SW 1271 (cell line): ENCODE measurements at places on chromosomes 13 and 19.

GRCh38 chr13:51806566-51806965 is 2.6 kb upstream of the DHRS12 start:
- DNase-seq, result no peak

DNA sequence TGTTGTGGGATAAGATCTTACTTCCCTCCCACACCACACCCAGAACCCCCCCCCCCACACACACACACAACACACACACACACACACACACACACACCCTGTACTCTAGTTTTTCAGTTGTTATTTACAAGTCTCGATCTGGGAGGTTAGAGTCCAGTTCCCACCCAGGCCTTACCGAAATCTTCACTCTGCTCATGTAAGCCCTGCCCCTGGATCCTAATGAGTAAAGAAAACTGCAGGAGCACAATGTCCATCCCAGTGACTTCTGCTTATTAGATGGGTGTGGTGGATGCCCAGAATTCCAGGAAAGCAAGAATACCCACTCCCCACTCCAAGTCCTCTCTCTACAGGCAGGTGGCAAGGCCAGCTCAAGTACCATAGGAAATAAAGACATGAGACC is 23.0 kb downstream of the STARD13 start:
- no peak for DNase-seq

- no peak for DNase-seq
Observed at GRCh38 chr13:111857336-111857735, 209.6 kb upstream of the SOX1 start.

GRCh38 chr13:36807616-36808015 is 11.4 kb upstream of the RFXAP start:
- DNase-seq, result no peak

DNA sequence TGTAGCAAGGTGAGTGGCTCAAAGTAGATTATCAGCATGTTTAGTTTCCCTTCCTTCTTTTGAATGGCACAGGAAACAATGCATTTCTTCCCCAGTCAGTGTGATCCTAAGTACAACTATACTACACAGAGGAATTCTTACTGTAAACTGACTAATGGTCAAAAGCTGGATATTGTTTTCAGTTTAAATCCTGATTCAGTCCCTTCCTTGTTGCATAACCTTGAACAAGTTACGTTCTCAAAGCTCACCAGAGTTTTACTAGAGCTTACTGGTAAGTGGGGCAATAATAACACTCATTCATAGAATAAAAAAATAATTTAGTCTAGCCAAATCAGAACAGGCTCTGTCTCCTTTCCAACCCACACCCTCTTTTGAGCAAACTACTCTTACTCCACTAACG is 180.1 kb downstream of the POSTN start:
- no peak for DNase-seq

DNA sequence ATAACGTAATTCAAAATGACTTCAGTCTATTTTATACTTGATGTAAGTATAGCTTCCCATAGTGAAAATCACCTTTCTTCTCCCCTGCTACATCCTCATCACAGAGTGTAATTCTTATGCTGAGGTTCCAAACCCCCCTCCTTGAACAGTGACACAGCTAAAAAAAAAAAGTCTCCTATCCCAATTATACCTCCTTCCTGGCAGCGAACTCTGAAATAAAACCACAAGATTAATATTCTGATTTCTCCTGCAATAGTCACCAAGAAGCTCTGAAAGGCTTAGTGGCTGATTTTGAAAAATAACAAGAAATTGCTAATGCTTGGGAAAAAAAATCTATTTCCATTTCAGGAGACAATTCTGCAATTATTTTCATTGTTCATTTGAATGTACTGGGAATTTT is 36.3 kb downstream of the EFNB2 start:
- DNase-seq, result no peak

DNA sequence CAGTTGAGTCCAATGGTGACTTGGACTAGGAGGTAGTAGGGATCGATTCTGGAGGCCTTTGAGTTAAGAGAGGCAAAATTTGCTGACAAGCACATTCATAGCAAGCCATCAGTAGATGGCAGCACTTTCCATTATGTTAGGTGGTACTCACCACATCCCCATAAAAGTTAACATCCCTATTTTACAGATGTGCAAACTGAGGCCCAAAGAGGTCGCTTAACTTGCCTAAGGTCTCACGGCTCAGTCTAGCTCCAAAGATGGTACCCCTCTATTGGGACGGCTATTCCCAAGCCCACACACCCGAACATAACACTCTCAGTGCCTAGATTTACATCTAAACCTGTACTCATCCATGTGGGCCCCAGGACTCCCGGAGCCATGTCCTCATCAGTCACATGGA is 21.5 kb upstream of the FOSB start:
- DNase-seq, result peak; percentile 36

GRCh38 chr19:4831304-4831978 is at the start of gene TICAM1:
Gene TICAM1 (minus strand): TSS chr19:4831712. CDS start chr19:4818377, 13,335 bp downstream.
- peak; percentile 30 for DNase-seq

GRCh38 chr19:48746738-48747575 is at the start of gene IZUMO1:
Gene IZUMO1 (minus strand): TSS chr19:48746909. CDS start chr19:48745859, 1,050 bp downstream.
- no peak for DNase-seq

DNA sequence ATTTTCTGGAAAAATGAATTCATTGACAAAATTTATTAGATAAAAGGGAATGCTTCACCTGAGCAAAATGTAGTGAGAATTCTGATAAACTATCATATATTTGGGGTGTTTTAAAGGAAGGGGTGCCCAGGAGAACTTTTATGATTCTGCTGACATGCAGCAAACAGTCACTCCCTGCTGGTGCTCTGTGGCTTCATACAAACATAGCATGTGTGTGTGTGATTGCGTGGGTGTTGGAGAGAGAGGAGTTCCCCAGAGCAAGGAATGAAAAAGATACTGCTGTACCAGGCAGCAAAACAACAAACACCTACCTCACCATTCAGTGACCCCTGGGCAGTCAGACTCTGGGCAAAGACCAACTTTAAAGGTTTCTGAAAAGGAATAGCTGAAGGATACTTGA is 546.7 kb downstream of the RFC3 start:
- DNase-seq, result no peak

DNA sequence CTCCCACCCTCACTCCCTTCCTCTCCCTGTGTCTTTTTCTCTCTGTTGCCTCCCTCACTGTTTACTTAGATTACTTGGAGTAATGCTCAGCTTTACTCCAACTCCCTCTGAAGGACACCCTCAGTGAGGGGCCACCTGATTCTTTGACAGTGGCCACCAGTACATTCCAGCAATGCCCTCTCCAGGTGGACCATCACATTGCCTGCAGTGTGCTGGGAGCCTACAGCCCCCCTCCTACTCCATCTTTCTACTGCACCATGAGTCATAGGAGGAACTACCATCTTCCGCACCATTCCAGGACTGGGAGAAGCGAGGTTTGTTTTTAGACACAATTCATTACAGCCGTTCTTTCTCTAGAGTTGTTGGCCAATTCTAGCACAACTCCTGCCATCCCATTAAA is 96.6 kb upstream of the POSTN start:
- no peak for DNase-seq

DNA sequence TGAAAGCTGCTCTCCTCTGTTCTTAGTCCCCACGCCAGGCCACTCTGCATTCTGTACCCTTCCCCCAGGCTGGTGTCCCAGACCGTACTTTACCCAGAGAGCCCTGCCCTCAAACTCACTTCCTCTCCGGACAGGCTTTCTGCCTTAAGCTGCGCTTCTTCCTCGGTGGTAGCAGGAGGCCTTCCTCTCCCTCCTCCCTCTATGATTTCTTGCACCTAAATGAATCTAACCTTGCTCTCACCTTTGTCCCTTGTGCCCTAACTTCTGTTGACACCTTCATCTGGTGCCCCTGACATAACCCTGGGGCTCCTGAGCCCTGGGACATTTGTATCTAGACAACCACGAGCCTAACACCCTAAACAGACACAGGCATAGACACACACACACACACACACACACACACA is 29.6 kb upstream of the CEACAM21 start:
- no peak for DNase-seq

DNA sequence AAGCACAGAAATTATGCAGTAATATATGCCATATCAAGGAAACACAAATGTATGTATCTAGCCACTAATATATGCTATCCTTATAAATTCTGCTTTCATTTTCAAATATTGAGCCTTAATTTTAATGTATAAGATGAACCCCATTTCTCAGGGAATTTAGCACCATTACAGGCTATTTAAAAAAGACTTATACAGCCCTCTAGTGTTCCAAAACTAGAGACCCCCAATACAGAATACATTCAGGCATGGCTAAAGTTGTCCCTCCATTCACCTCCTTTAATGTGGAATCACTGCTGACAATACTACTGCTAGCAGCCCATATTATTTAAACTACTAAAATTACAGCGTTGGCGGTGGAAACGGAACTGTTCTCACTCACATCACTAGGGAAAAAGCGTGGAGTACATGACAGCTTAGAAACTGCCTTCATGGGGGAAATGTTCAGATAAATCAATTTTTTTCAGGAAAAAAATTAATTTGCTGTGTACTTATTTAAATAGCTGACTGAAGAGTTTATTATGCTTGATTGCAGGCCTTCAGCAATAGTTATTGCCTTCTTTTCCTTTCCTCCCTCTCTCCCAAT is 541.0 kb downstream of the PCDH9 start:
- no peak for DNase-seq

GRCh38 chr13:113002206-113002912 is 33.3 kb downstream of the MCF2L start:
- no peak for DNase-seq

GRCh38 chr19:4077007-4077374 is 10.3 kb upstream of the ZBTB7A start:
- DNase-seq, result no peak

- DNase-seq, result no peak
Observed at GRCh38 chr13:73622381-73622780, 511.8 kb downstream of the KLF12 start.

DNA sequence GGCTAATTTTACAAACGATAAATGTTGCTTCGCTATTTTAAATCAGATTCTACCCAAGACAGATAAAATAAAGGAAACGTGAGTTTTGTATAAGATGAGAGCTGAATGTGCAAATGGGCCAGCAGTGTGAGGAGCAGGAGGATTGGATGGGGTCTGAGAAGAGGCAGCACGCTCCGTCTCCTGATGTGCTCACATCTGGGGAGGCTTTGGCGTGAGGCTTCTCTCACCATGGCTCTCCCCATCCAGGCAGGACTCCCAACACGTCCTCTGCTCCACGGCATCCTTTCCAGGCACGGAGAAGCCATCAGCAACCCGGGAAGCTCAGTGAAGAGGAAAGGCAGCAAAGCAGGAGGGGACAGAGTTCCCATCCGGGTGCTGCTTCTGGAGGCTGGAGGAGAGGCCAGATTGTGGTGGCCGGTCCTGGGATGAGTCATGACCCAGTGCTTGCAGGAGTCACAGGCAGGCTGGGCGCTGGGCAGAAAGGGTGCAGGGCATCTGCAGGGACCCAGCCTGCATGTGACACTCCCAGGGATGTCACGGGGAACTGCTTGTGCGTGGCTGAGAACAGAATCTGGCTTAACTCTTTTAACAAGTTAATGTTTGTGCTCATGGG is 47.5 kb downstream of the ZNF536 start:
- DNase-seq, result no peak

- DNase-seq, result peak; percentile 96
Observed at GRCh38 chr19:12162882-12163806, at the start of gene ZNF136. Gene ZNF136 (plus strand): TSS chr19:12163096. CDS start chr19:12163204, 108 bp downstream.

GRCh38 chr13:48155848-48156247 is 60.9 kb upstream of the MED4 start:
- peak; percentile 21 for DNase-seq

DNA sequence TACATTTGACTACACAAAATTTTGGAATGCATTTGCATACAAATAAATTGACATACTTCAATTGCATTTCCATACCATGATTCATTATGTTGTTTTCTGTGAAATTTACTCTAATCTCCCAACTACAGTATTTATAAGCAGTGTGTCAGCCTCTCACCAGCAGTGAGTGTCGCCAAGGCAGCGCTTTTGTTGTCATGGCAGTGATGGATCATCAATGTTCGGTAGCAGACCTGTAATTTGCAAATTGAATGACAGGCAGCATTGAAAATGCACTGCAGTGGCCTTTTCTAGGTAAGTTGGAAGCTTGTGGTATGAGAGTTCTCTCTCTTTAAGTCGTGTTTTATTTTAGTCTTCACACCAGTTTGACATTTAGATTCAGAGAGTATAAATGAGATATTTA is 534.1 kb downstream of the PCDH17 start:
- no peak for DNase-seq

- no peak for DNase-seq
Observed at GRCh38 chr19:39795001-39795400, 16.3 kb downstream of the LEUTX start.

DNA sequence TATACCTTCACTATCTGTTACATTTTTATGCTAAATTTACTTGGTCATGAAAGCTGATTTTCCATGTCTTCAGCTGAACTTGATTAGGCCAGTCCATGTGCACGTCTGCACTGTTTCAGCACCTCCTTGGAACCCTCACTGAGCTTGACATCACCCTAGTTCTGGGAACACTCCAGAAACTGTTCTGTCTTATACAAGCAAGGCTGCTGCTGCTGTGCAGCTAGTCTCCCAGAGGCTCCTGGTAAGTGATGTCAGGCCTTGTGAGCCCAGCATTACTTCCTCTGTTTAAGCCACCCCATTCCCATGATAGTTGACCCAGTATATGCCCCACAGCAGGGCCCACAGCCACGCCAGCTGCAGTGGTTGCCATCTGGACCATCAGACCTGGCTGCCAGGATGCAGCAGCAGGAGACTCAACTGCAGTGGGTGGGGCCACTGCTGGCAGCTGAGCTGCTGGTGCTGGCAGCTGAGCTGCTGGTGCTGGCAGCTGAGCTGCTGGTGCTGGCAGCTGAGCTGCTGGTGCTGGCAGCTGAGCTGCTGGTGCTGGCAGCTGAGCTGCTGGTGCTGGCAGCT is 90.5 kb upstream of the AKAP11 start:
- DNase-seq, result no peak

- DNase-seq, result no peak
Observed at GRCh38 chr13:103192511-103193135, 126.4 kb upstream of the SLC10A2 start.

DNA sequence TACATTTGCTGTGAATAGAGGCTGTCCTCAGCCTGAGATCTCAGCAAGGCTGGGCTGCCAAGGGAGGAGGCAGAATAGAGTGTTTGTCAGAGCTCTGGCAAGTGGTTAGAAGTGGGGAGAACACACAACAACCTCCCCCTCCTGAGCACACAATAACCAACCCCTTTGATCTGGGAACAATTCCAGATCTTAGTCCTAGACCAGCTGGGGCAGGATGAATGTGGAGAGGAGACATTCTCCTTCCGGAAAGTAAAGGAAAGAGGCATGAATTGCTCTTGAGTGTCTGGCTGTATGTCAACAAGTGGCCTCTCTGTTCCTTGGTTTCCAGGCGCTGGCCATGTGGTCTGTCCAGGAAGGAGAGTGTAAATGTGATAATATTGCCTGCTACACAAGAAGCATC is 114.9 kb upstream of the TMTC4 start:
- no peak for DNase-seq

DNA sequence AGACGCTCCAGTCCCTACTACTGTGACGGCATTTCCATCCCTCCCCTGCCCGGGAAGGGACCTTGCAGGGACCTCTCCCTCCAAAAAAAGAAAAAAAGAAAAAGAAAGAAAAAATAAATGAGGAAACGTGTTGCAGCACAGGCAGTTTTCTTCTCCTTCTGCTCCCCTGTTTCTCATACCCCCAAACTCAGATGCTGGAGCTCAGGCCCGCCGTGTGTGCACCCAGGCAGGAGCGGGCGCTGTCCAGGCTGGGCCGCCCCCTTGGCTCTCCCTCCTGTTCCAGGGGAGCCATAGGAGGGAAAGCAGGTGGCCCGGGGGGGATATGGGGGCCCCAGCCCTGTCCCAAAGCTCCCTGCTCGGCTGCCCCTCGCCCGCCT is 5.8 kb downstream of the YIPF2 start:
- no peak for DNase-seq

- DNase-seq, result no peak
Observed at GRCh38 chr13:43122791-43123190, 99.4 kb downstream of the DNAJC15 start.
